ENCODE measurements at places on chromosomes 16 and 17. TPM values are rescaled to one million over a fixed set of nuclear protein-coding genes. Genes with fewer than 3 reads are reported as not detected.

GAS2L2 gene
- not detected for total RNA-seq

LDHD gene
- 2.6 TPM for total RNA-seq

TEX14 gene
- total RNA-seq, result not detected

LSM12 gene
- total RNA-seq, result 76.3 TPM

LMF1 gene
- 15.6 TPM for total RNA-seq

MAPT gene
- 3.5 TPM for total RNA-seq

NUBP2 gene
- total RNA-seq, result 59.3 TPM

MINK1 gene
- total RNA-seq, result 19.8 TPM

CENPT gene
- total RNA-seq, result 28.4 TPM

LRRC46 gene
- 0.20 TPM for total RNA-seq

CCR7 gene
- not detected for total RNA-seq

CACNG4 gene
- total RNA-seq, result 0.49 TPM

CTRB1 gene
- not detected for total RNA-seq

MLKL gene
- 50.0 TPM for total RNA-seq

SPATA22 gene
- total RNA-seq, result not detected

KRTAP9-2 gene
- not detected for total RNA-seq

All from NCI-H460 (cell line).